ENCODE measurements at places on chromosomes 2 and 18.
A peak's percentile ranks its signal among the peaks of the same experiment; 100 is the strongest.

GRCh38 chr2:46304635-46305034 is 7.4 kb downstream of the EPAS1 start:
- no peak for DNase-seq

DNA sequence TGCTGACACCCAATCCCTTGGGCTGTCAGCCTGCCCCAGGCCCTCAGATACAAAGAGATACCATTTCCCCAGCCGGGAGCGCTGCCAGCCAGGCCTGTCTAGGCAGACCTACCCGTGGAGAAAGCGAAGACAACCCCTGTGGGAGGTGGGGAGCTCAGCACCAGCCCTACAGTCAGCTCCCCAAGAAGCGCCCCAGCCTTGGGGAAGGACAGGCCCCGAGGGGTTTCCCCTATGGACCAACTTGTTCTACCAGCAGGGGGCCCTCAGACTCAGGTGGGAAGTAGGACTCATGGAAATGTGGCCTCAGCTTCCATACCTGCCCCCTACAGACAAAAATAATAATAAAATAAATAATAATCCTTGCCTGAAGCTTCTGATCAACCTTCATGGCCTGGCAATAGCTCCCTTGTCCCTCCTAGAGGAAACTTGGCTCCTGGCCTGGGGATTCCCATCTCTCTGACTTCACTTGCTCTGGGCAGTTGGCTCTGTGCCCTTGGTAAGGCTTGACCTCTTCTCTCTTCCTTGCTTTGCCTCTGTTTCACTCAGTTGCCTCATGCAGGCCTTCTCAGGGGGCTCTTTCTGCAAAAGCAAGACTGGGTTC is 7.0 kb downstream of the SLC35F6 start:
- DNase-seq: peak; percentile 37

- DNase-seq: no peak
These were observed 122.3 kb upstream of the DOCK10 start for GRCh38 chr2:225164401-225165050.

- DNase-seq: no peak
These were observed 130.7 kb upstream of the RNF152 start for GRCh38 chr18:62023536-62023935.

DNA sequence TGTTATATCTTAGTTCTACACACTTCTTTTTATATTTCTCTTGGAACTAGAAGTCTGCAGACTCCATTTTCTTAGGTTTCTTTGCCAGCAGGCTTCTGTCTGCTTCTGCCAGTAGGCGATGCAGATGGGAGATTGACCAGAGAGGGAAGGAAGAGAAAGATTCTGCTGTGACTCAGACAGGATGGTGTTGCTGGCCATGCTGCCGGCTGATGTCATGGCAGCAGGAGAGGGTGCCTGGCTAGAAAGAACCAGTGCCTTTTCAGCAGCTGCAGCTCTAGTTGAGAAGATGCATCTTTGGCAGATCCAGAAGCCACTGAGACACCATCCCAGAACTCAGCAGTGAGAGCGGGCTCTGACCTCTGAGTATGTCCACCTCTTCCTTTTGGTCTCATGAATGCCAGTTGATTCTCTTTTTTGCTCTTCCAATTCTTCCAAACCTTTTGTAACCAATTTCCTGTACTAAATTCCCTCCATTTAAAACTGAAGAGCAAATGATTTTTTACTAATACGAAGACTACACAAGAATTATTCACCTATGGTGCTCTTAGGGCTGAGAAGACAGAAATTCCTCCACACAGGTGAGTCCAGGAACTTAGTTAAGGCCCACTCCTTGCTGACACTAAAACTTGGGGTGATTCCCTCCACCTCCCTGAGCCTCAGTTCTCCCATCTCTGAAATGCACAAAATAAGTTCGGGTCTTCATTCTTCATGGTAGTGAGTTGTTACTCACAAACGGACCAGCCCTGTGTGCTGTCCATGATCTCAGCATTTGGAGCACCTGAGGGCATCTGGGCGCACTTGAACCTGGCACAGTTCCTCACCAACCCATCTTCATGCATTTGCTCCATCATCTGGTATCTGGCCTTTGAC is 200.7 kb downstream of the MYCN start:
- no peak for DNase-seq

DNA sequence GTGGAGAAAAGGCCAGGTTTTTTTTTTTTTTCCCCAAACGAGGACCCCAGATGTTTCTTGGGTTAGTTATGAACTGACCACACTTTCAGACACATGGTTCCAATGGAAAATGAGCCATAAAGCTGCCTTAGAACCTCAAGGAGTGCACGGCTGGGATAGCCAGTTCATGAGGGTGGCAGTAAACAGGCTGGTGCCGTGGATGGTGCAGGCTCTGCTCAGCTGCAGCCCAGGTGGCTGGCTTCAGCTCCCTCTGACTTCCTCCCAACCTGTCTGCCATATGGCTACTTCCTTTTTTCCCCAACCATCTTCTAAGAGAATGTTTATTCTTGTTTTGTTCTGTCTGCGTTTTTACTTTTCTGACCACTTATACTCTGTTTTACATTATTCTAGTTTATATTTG is 109.8 kb upstream of the LMAN1 start:
- DNase-seq: no peak

GRCh38 chr2:208134928-208135586 is 5.4 kb upstream of the CRYGC start:
- DNase-seq: no peak

DNA sequence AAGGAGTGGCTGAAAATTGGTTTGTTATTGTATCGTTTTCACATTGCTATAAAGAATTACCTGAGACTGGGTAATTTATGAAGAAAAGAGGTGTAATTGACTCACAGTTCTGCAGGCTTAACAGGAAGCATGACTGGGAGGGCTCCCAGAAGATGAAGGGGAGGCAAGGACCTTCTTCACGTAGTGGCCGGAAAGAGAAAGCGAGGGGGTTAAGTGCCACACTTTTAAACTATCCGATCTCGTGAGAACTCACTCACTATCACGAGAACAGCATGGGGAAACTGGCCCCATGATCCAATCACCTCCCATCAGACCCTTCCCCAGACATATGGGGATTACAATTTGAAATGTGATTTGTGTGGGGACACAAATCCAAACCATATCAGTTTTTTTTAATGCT is 81.6 kb downstream of the FBXO15 start:
- no peak for DNase-seq

DNA sequence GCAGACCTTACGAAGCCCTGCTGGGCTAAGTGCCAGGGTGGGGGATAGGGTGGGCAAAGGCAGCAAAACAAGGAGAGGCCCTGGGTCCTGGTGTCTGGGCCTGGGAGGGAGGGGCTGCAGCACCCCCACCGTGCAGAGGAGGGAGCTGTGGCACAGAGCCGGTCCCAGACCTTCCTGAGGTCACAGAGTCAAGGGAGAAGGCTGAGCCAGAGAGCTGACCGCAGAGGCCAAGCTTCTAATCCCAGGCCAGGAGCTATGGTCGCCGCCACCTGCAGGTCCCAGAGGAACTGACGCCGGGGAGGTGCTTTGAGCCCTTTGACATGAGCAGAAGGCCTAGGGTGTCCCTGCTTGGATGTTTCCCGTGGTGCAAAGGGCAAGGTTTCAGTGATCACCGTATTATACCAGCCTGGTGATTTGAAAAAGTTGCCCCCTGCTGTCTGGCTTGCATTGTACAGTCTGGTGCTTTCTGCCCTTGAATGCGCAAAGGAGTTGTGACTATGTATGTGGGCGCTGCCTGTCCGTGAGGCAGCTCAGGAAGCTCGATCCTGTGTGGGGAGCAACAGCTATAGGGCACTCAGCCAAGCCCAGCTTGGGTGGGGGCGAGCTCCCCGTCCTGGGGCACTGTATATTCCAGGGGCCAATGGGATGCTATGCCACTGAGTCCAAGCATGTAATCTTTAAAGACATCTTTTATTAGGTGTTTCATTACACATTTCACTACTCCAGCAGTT is 44.3 kb downstream of the EDAR start:
- peak; percentile 18 for DNase-seq

- DNase-seq: no peak
These were observed 25.4 kb downstream of the KIF5C start for GRCh38 chr2:148900350-148900837.
